Cardiac muscle cell (in vitro differentiated cells and primary cell): ENCODE measurements at places on chromosomes 13 and 19.

DNA sequence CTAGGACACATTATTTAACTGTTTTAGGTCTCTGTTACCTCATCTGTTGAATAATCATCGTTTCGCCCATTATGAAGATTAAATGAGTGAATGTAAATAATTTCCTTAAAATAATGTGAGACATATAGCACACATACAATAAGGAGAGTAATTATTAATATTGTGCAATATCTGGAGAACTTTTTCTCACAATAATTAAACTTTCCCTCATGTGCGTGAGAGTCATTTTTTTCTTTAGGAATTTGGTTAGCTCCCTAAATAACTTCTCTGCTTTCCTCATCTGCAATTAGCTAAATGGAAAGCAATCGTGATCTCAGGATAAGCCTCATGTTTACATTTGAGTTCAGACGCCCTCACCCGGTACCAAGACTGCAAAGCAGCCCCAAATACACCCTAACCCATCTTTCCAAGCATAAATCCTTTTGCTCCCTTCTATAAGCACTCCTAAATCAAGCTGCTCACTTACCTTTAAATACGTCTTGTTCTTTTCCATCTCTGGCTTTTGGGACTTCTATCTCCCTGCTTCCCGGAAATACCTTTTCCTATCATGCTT is 78.8 kb downstream of the MZT1 start:
- H3K4me3 ChIP-seq, result no peak overlapping the region
- no peak overlapping the region for H3K27ac ChIP-seq
- H3K4me1 ChIP-seq, result peaks cover 4% of the 10 kb centered on the region

GRCh38 chr19:2042485-2043250 is 8.4 kb downstream of the MKNK2 start:
- no peaks in the 10 kb centered on the region for H3K27me3 ChIP-seq
- peak overlapping the region; percentile 47 for H3K27ac ChIP-seq
- H3K4me3 ChIP-seq, result peak overlapping the region; percentile 8

DNA sequence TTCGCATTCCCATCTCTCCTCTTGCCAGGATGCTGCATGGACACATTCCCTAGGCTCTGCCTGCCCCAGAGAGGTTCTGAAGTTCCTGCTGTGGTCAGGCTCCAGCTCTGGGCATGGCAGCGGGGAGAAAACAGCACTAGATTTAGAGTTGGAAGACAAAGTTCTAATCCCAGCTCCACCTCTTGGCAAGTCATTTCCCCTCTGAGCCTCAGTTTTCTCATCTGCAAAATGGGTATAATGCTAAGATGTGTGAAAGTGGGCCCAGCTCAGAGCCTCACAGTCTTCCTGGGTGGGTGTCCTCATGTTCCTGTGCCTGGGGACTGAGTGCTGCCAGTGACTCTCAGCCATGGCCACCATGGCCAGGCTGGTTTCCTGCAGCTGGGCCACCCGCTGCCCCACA is 9.6 kb downstream of the PEPD start:
- H3K36me3 ChIP-seq, result no peaks in the 10 kb centered on the region
- H3K27ac ChIP-seq, result no peak overlapping the region
- no peaks in the 10 kb centered on the region for H3K4me1 ChIP-seq
- no peak overlapping the region for H3K4me3 ChIP-seq
- H3K27me3 ChIP-seq, result no peaks in the 10 kb centered on the region

- DNase-seq, result peak; percentile 83
- H3K4me3 ChIP-seq, result no peak overlapping the region
- peaks cover 70% of the 10 kb centered on the region for H3K36me3 ChIP-seq
- no peaks in the 10 kb centered on the region for H3K27me3 ChIP-seq
- H3K4me1 ChIP-seq, result no peaks in the 10 kb centered on the region
- H3K27ac ChIP-seq, result no peak overlapping the region
Observed at GRCh38 chr19:11125994-11126685, 29.4 kb downstream of the SPC24 start.

- H3K27me3 ChIP-seq, result no peaks in the 10 kb centered on the region
- H3K27ac ChIP-seq, result no peak overlapping the region
- H3K36me3 ChIP-seq, result no peaks in the 10 kb centered on the region
- peaks cover 18% of the 10 kb centered on the region for H3K4me1 ChIP-seq
- DNase-seq, result no peak
- no peak overlapping the region for H3K4me3 ChIP-seq
Observed at GRCh38 chr13:46165485-46166223, 16.3 kb downstream of the LCP1 start.
